ENCODE measurements at places on chromosomes 12 and 14.

- H3K36me3 ChIP-seq = no peaks in the 10 kb centered on the region
- no peak overlapping the region for H3K4me3 ChIP-seq
- H3K4me1 ChIP-seq = no peaks in the 10 kb centered on the region
- H3K27ac ChIP-seq = no peak overlapping the region
- DNase-seq = no peak
Measured at GRCh38 chr14:71803539-71804260, 128.5 kb upstream of the RGS6 start.

DNA sequence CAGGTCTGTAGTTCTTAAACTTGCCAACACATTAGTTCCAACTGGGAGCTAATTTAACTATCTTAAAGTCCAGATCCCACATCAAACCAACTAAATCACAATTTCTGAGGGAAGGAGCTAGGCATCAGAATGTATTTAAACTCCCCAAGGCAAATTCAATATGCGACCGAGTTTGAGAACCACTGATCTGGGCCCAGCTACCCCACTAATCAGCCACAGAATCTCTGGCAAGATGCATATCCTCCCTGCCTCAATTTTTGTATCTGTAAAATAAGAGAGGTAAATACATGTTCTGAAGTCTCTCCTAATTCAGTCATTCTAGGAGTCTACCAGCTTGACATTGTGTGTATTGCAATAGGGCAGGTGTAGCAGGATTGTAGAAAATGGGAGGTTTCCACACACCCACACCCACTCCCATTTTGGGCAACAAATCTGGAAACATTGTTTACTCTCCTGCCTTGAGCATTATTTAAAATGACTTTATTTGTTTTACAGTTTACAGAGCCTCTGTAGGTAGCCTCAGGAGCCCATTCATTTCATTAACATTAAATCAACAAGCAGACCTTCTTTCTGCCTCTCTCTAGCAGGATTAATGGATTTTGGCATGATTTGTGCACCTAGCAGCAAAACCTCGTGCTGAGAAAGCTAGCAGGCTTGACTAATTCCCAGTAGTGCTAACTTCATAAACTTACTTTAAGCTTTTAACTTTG lies 15.6 kb downstream of the LGR5 start:
- no peak overlapping the region for H3K4me3 ChIP-seq
- no peak overlapping the region for H3K27ac ChIP-seq
- no peaks in the 10 kb centered on the region for H3K4me1 ChIP-seq
- H3K36me3 ChIP-seq = no peaks in the 10 kb centered on the region

DNA sequence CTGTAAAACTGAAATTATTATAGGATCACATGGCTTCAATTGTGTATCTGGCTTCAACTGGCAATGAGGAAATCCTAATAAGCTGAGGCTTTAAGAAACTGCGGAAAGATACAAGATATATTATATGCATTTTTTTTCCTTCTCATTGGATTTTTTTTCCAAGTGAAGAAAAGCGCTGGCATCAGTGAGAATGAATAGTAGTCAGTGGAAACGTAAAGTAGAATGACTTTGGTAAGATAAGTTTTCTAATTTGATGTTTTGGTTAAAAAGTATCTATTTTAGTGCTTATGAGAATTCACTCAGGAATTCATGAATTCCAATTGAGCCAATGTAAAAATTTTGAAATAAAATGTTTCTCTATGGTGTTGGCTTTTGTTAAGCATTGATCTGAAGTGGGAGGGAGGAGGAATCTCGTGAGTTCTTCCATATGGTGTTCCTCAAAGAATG lies 173.5 kb upstream of the FRMD6 start:
- H3K4me3 ChIP-seq = no peak overlapping the region
- no peaks in the 10 kb centered on the region for H3K36me3 ChIP-seq
- no peaks in the 10 kb centered on the region for H3K4me1 ChIP-seq
- no peak for DNase-seq
- no peak overlapping the region for H3K27ac ChIP-seq

DNA sequence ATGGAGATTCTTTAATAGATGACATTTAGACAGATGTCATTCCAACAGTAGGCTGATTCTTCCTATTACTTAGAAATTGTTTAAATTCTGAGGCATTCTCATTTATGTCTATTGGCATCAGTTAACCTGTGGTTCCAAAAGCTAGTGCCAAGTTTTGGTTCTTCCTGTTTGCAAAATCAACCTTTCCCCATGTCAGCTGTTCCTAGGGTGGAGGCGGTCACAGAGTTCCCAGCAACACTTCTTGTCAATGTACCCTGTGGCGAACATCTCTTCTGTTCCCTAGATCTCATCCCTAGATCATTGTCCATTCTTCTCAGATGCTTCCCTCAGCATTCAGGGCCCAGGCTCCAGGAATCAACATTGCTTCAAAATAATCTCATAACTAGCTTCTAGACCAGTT lies 140.9 kb downstream of the PHLDA1 start:
- no peak for DNase-seq
- H3K36me3 ChIP-seq = no peaks in the 10 kb centered on the region
- no peak overlapping the region for H3K4me3 ChIP-seq
- no peak overlapping the region for H3K27ac ChIP-seq

GRCh38 chr14:85535991-85536832 lies 6.3 kb downstream of the FLRT2 start:
- H3K36me3 ChIP-seq = no peaks in the 10 kb centered on the region
- peaks cover 13% of the 10 kb centered on the region for H3K4me1 ChIP-seq

DNA sequence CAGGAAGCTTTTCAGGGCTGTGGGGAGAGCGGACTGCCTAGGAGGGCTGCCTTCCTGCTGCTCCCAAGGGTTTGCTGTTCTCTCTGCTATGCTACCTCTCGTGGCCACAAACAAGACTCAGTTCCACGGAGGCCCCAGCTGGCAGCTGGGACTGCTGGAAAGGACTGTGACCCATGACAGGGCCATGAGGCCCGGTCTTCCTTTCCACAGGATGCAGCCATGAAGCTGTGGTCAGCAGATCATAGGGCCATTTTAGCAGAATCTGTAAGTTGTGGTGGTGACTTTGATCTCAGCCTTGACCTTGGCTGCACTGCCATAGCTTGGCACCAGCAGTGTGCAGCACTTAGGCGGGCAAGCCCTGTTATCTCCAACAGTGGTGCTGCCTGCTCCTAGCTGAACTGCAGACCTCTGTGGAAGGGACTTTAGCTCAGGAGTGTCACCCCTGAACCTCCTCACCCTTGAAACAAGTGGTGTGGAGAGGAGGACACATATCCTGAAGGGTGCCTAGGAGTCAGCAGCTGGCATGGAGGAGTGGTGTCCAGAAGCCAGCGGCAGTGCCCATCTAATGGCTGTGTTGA lies 12.3 kb downstream of the KRT80 start:
- no peaks in the 10 kb centered on the region for H3K36me3 ChIP-seq
- H3K27me3 ChIP-seq = no peaks in the 10 kb centered on the region
- H3K27ac ChIP-seq = no peak overlapping the region
- DNase-seq = no peak
- H3K4me1 ChIP-seq = no peaks in the 10 kb centered on the region
- H3K4me3 ChIP-seq = no peak overlapping the region

GRCh38 chr14:99699861-99700260 lies 15.8 kb downstream of the CYP46A1 start:
- no peak for DNase-seq
- peaks cover 13% of the 10 kb centered on the region for H3K27me3 ChIP-seq
- no peaks in the 10 kb centered on the region for H3K4me1 ChIP-seq
- no peaks in the 10 kb centered on the region for H3K36me3 ChIP-seq

- H3K27ac ChIP-seq = peak overlapping the region; percentile 92
- H3K27me3 ChIP-seq = no peaks in the 10 kb centered on the region
- peaks cover 47% of the 10 kb centered on the region for H3K36me3 ChIP-seq
- H3K4me3 ChIP-seq = peak overlapping the region; percentile 93
Measured at GRCh38 chr14:22955702-22956569, 954 bp downstream of the HAUS4 start.

GRCh38 chr14:24219080-24219479 lies 3.2 kb upstream of the MDP1 start:
- H3K27me3 ChIP-seq = no peaks in the 10 kb centered on the region
- H3K27ac ChIP-seq = no peak overlapping the region
- H3K4me1 ChIP-seq = peaks cover 25% of the 10 kb centered on the region
- H3K4me3 ChIP-seq = no peak overlapping the region

- no peak for DNase-seq
- H3K36me3 ChIP-seq = no peaks in the 10 kb centered on the region
- H3K27me3 ChIP-seq = no peaks in the 10 kb centered on the region
- no peak overlapping the region for H3K27ac ChIP-seq
Measured at GRCh38 chr12:29930503-29930902, 146.8 kb upstream of the TMTC1 start.

DNA sequence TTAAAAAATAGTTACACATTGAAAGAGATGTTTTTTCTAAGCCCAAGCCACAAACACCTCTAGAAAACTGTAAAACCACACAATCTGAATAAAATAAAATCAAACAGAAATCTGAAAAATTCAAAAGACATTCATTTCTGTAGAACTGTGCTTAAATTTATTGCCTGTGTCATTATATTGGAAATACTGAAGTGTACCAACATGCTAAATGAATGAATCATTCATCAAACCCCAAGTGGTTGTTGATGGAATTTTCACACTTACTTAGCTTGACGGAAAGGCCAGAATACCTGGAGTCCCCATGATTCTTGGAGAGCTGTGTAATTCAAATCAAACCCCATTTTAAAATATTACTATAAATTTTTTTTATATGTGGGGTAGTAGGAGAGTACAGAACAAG lies 2.7 kb downstream of the KITLG start:
- H3K4me1 ChIP-seq = peaks cover 11% of the 10 kb centered on the region
- H3K27me3 ChIP-seq = peaks cover 62% of the 10 kb centered on the region
- DNase-seq = no peak
- H3K4me3 ChIP-seq = no peak overlapping the region

- H3K4me1 ChIP-seq = no peaks in the 10 kb centered on the region
- peak; percentile 46 for DNase-seq
- peaks cover 62% of the 10 kb centered on the region for H3K27me3 ChIP-seq
- H3K36me3 ChIP-seq = no peaks in the 10 kb centered on the region
- no peak overlapping the region for H3K4me3 ChIP-seq
- no peak overlapping the region for H3K27ac ChIP-seq
Measured at GRCh38 chr12:119544765-119545625, 48.6 kb upstream of the TMEM233 start.

DNA sequence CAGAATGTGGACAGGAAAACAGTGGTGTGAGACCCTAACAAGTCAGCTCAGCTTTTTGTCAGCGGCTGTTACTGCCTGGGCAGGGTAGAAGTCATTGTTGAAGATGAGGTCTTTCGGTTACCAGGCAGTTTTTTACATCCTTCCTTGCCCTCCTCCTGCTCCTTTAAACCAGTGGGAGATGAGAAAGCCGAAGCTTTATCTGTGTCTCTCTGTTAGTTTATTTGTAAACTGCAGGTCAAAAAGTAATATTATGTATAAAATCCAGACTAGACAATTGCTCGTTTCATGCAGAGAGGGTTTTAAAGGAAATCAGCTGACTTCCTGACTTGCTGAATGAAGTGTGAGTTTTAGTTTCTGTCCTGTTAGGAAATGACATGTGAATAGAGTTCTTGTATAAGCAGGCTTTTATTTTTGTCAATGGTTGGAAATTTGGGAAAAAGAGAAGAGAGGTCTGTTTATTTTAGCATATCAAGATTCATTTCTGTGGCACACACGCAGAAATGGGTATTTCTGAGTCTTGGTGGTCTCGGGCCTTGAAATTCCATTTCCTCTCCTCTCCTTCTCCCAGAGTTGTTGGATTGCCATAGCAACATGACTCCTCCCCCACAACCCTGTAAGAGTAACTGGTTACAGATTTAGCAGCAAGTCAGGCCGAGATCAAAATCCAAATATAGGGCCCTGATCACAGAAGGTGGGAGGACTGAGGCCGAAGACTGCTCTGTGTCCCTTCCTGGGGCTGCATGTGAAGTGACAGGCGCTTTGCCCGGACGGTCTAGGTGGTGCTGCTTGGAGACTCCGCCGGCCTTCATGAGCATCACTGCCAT lies 60.8 kb downstream of the SAMD4A start:
- H3K36me3 ChIP-seq = peaks cover 5% of the 10 kb centered on the region
- H3K4me3 ChIP-seq = peak overlapping the region; percentile 71
- no peaks in the 10 kb centered on the region for H3K27me3 ChIP-seq
- H3K27ac ChIP-seq = peak overlapping the region; percentile 96
- DNase-seq = peak; percentile 48

DNA sequence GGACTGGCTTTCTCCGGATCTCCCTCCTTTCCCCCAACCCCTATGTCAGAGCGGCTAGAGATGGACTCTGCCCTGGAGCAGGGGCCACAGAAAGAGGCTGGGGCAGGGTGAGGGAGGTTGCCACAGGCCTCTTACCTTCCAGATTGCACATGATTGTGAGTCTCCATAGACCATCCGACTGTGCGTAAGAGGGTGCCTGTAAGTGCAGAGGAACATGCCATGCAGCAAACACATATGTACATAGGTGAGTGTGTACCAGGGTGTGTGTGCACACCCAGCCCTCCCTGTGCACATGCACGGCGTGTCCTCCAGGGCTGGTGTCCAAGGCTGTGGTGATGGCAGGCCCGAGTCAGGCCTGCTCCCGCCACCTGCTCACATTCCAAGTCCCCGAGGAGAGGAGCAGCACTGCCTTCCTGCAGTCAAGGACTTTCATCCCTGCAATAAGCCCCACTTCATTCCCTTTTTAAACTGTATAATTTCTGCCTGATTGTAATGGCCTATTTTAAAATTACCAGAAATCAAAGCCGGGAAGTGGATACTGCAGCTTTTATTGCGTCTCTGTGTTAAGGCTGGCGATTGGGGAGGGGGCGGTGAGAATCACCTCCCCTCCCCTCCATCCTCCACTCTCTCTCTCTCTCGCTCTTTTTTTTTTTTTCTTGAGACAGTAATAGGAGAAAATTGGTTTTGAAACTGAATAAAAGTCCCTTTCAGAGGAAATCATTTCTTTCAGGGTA lies 28.5 kb downstream of the FAM222A start:
- peaks cover 5% of the 10 kb centered on the region for H3K27me3 ChIP-seq
- no peaks in the 10 kb centered on the region for H3K4me1 ChIP-seq
- H3K4me3 ChIP-seq = no peak overlapping the region
- H3K27ac ChIP-seq = no peak overlapping the region
- H3K36me3 ChIP-seq = no peaks in the 10 kb centered on the region

GRCh38 chr12:70094467-70094866 lies 148.8 kb upstream of the CNOT2 start:
- H3K4me3 ChIP-seq = no peak overlapping the region
- H3K27me3 ChIP-seq = peaks cover 2% of the 10 kb centered on the region
- H3K36me3 ChIP-seq = no peaks in the 10 kb centered on the region
- DNase-seq = no peak
- no peak overlapping the region for H3K27ac ChIP-seq

DNA sequence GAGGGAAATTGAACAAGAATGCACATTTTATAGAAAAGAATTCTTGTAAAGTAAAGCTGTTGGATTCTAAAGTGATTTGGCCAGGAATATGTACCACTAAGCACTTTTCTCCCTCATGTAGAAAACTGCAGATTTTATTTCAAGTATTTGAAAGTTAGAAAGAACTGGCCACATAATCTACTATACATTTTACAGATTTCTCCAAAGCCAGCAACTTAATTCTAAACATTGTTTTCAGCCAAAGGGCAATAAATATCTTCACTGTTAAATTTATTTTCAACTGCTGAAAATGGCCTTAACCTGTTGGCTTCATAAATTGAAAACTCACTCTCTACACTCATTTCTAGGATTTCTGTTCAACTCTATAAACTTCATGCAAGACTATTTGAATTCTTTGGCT lies 15.6 kb upstream of the KERA start:
- no peaks in the 10 kb centered on the region for H3K4me1 ChIP-seq
- H3K4me3 ChIP-seq = no peak overlapping the region
- no peaks in the 10 kb centered on the region for H3K36me3 ChIP-seq
- no peak overlapping the region for H3K27ac ChIP-seq
- H3K27me3 ChIP-seq = no peaks in the 10 kb centered on the region

- H3K36me3 ChIP-seq = no peaks in the 10 kb centered on the region
- H3K4me1 ChIP-seq = no peaks in the 10 kb centered on the region
- DNase-seq = no peak
- H3K27me3 ChIP-seq = no peaks in the 10 kb centered on the region
Measured at GRCh38 chr12:120981407-120981941, 3.1 kb downstream of the HNF1A start.

GRCh38 chr14:104264495-104265265 lies 126.3 kb downstream of the KIF26A start:
- H3K4me3 ChIP-seq = no peak overlapping the region
- no peak overlapping the region for H3K27ac ChIP-seq
- H3K27me3 ChIP-seq = no peaks in the 10 kb centered on the region
- no peaks in the 10 kb centered on the region for H3K4me1 ChIP-seq
- no peaks in the 10 kb centered on the region for H3K36me3 ChIP-seq

Data from activated T-cell treated with anti-CD3 and anti-CD28 coated beads, Interleukin-2, amount 50 U/mL, for 24 hours (primary cell).